Activated CD4-positive, CD25-positive, alpha-beta regulatory T cell treated with anti-CD3 and anti-CD28 coated beads, Interleukin-2, amount 50 U/mL, for 72 hours (primary cell): ENCODE measurements at places on chromosomes 1 and 21.
A peak's percentile ranks its signal among the peaks of the same experiment; 100 is the strongest.

DNA sequence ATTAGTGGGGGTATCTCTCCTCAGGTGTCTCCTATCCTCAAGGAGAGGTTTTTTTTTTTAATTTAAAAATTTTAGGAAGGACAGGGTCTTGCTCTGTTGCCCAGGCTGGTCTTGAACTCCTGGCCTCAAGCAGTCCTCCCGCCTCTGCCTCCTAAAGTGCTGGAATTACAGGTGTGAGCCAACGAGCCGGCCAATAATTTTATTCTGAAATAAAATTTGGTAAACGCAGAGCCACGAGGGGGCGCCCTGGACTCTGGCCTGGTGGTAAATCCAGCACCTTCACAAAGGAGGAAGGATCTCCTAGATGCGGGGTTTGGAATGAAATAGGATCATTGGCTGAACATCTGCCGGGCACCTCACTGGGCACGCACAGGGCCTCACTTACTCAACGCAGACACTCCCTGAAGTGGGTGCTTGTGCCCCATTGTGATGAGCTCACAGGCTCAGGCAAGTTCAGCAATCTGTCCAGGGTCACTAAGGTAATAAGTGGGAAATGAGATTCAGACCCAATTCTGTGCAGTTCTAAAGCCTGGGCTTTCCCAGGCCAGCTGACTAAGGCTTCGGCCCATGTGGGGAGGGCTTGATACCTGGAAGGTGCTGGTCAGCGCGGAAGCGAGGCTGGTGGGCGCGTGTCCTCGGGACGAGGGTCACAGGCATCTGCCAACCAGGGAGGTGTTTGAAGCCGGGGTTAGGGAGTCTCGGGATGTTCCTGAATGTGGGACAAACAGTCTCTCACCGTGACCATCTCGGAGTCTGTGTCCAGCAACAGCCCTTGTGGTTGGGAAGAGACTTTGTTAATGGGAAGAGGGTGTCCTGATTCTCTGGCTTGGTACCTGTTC, 32.7 kb upstream of the ETV3 start:
- peak; percentile 49 for DNase-seq

- DNase-seq, result no peak
These were observed 68.8 kb downstream of the SMYD2 start for GRCh38 chr1:214349781-214350180.

GRCh38 chr1:95321531-95321930, 87.5 kb downstream of the RWDD3 start:
- no peak for DNase-seq

GRCh38 chr1:18681423-18681835, 50.8 kb downstream of the PAX7 start:
- no peak for DNase-seq

DNA sequence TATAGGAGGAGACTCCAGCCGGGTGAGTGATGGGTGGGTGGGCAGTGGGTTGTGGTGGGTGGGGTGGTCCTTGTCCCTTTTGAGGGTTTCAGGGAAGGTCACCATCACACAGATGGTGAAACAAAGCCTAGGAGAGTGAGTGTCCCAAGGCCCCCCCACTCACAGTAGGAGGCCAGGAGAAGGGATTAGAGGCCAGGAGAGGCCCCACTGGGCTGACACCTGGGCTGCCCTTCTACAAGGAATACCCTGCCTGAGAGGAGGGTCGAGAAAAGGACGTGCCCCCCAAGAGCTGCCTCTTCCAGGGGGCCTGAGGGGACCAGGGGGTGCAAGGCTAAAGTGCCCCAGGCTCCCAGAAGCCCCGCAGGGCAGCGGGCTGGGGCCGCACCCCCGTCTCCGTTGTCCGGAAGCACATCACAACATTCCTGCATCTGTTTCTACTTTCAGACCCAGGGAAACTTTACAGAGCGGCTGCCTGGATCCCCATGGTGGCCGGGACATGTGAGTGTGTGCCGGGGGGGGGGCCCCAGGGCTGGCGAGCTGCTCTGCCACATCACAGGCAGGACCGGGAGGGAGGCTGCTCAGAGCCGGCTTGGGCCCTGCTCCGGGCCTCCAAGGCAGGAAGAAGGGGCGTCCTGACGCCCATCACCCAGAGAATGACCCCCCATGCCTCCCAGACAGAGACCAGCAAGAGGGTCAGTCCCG, 68.2 kb downstream of the ARHGEF16 start:
- DNase-seq, result no peak

DNA sequence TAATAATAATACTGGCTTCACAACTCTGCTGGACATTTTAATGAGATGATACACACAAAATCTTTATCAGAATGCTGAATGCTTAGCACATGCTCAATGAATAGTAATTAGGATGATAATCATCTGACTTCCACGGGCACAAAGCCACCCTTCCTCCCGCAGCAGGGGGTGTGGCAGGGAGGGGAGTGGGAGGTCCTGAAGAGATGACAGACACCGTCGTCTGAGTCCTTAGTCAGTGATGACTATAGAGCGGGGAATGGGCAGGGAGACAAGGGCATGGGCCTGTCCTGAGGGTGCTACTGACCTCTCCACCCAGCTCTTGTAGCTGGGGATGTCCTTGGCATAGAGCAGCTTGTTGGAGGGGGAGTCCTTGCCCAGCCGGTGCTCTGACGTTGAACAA, 117.6 kb upstream of the CD34 start:
- DNase-seq, result no peak

DNA sequence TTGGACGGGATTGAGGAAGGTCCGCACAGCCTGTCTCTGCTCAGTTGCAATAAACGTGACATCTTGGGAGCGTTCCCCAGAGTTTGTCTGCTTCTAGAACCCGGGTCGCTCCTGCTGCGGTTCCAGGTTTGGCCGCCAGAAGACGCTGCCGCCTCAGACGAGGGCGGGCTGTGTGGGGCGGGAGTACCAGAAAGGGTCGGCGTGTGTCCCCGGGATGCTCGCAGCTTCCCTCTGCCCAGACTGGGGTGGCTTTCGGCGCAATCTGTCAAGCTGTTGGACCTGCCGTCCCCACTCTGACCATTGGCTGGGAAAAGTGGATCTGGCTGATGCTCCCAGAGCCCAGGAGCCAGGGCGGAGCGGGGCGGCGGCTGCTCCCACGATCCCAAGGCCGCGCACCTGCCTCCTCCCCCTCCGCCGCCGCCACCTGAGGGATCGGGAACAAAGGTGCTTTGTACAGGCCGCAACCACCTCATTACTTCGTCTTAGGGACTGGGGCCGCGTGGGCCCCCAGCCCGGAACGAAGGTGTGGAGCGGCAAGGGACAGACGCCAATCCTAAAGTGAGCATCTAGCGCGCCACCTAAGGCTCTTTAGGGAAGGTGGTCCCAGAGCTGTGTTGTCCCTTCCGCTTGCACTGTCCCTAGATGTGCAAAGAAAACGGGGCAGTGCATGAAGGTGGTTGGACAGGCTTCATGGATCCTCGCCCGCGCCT, 683 bp upstream of the EFNA4 start:
- peak; percentile 75 for DNase-seq

GRCh38 chr1:186887203-186887602, 58.5 kb downstream of the PLA2G4A start:
- DNase-seq, result no peak

DNA sequence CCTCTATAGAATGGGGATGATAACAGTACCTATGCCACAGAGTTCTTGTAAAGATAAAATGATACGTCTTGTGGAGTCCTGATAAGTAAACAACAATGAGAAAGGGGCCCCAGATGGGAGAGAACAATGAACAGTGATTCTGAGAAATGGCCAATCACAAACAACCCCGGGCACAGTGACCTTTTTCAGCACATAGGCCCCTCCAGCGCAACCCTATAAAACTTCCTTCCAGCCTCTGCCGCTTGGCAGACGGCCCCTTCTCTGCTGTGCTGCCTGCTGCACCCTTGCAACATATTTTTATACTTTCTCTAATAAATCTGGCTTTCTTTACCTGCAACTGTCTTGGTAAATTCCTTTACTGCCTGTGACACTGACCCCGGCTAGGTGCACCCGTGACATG, 8.9 kb downstream of the RCAN1 start:
- DNase-seq, result no peak

- DNase-seq, result no peak
These were observed 1.8 kb upstream of the FCRL6 start for GRCh38 chr1:159800177-159800930.

GRCh38 chr1:204888294-204888693, 17.6 kb downstream of the NFASC start:
- no peak for DNase-seq

DNA sequence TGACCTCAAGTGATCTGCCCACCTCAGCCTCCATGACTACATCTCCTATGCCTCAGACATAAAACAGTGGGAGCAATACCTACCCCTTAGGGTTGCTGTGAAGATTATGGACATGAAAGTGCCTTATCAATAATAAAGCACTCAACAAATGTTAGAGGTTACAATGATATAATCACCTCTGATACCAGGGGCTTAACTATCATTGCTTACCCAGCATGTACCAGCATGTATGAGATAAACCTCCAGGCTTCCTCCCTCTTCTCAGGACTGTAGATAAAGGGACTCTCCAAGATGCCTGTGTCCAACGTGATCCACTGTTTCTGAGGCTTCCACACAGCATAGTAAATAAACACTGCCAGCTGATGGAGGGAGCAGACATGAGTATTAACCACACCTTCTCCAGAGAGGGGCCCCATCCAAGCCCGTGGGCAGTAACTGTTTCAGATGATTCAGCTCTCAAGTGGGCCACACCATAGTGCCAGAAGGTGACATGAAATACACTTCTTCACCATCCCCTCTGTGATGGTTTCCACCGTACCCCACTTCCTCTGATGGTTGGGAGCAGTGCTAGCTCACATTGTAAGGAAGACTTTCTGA, 26.2 kb downstream of the RHBDL2 start:
- DNase-seq, result no peak

GRCh38 chr1:5297180-5297885, 642.9 kb downstream of the AJAP1 start:
- DNase-seq, result no peak

DNA sequence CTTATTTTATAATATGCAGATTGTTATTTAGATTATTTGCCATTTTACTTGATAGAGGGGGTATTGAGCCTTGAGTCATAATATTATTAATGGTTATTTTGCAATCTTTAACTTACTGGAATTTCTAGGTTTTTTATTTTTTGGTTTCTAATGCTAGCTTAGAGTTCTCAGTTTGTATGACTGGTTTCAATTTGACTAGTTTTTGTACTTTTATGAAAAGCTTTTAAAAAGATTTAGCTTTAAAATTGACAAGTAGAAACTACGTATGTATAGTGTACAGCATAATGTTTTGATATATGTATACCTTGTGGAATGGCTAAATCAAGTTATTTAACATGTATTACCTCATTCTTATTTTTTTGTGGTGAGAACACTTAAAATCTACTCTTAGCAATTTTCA, 41.5 kb downstream of the CEP350 start:
- DNase-seq, result no peak

- DNase-seq, result no peak
These were observed 140.2 kb upstream of the SGIP1 start for GRCh38 chr1:66393586-66394287.

- DNase-seq, result no peak
These were observed 401.1 kb upstream of the LYPLAL1 start for GRCh38 chr1:218772575-218772974.

DNA sequence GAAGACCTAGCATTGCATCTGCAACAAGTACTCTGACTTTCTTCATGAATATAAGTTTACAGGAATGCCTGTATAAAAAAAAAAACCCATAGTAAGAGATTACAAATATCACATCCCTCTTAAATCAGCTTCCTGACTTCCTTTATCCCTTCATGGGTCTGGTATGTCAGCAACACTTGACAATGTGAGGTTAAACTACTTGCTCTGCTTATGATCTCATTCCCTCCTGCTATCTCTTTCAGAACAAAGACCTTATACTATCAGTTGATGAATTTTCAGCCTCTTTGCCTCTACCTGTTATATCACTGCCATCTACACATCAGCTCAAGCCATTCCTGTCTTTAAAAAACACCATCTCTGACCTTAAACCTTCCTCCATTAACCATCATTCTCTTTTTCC, 130.9 kb upstream of the SAMSN1 start:
- no peak for DNase-seq

GRCh38 chr1:67853704-67854103, 20.4 kb upstream of the GNG12 start:
- DNase-seq, result no peak

DNA sequence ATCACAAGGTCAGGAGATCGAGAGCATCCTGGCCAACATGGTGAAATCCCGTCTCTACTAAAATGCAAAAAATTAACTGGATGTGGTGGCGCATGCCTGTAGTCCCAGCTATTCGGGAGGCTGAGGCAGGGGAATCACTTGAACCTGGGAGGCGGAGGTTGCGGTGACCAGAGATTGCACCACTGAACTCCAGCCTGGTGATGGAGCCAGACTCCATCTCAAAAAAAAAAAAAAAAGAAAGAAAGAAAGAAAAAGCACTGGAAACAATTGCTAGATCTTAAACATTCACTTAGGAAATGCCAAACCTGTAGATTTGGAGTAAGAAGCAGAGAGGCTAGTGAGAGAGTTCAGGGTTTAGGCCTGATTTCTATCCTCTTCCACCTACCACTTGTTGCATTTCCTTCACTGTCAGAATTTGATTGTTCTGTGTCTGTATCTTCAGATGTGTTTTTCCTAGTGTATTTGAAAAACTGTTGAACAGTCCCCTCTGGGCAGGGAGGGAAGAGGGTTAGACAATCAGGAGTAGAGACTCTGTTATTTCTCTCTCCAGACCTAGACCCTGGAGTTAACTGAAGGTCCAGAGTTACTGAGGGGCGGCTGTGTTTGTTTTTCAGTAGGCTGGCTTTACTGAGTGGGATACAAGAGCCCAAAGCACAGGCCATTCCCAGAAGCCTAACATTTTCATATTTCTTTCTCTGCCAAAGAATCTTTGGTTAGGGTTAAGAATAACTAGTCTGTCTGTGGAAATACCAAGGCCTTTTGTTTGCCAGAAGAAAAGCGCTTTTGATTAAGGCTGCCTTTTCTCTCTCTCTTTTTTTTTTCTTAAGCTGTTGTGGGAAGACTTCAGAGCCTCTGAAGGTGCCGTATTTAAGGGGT, 31.1 kb upstream of the MACF1 start:
- DNase-seq, result no peak

DNA sequence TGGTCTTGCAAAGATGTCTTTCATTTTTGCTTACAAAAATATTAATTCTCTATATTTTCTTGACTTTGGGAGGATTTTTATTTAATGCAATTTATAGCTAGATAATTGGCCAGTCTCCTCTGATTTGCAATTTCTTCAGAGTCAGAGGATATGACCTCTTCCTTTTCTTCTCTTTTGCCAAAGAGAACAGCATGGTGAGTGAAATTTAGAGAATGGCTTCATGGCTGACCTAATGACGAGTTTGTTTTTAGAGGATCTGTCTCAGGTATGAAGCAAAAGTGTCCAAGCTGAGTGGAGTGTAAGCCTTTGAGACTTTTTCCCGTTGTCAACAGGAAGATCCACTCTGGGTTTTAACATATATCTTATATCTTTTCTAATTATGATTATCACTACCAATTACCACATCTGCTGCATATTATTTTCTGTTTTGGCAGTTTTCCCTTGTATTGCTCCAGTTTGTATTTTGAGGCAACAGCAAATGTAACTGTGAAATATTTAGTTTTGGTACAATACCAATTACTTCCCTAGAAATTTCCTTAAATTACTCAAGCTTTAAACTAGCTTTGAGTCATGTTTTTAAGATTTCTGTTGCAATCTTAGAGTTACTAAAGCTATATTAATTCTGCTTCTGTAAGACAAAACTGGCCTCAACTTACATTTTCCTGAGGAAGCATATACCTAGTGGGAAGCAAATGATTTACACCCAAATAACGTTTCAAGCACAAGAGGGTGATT, 332.8 kb upstream of the ZRANB2 start:
- DNase-seq, result no peak

- no peak for DNase-seq
These were observed 212.7 kb upstream of the ESRRG start for GRCh38 chr1:216935901-216936300.
